ENCODE measurements at places on chromosomes 12 and 14.

DNA sequence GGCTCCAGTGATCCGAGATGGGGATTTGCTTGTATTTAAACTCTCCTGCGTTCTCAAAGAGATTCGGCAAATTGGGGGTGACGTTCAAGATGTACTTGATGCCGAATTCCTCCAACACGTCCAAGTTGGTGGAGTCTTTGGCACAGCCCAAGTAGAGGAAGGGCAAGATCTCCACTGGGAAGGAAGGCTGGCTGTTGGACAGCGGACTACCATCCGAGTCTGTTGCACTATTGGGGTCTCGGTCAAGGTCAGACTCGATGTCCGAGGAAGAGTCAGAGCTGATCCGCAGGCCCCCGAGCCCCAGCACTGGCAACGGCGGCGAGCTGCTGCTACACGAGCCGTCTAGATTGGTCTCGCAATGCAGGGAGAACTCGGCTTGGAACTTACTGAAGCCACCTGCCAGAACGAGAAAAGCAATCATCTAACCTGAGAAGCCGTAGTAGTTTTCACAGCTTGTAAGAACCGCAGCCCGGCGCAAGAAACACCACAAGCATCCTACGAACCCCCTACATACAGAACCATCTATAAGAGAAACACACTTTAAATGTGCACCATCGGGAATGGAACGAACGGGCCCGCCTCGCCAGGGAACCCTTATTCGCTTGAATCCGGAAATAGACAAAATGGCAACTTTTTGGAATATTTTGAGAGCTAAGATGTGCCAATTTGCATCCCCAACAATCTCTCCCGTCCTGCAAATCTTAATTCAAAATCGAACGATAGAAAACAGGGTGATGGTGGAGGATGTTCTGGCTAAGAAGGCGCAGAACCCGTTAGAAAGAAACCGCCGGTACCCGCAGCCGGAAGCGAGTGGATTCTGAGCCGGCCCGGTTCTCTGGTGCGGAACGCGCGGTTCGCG, 1.4 kb downstream of the DUSP6 start:
- DNase-seq = no peak

DNA sequence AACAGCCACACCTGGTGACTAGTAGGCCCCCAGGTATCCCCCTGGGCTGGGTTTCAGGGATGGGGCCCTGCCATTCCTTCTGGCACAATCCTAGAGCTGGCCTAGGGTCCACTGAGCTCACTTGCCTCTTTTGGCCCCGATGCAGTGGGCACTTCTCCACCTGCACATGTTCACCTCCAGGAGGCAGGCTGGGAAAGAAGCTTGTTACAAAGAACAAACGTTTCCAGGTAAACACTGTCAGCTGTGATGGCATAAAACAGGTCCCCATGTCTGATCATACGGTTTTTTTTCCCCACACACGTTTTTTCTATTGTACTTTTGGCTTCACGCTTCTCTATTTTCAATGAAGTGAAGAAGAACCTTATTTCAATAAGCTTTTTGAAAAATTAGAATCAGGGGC, 15.8 kb upstream of the HVCN1 start:
- no peak for DNase-seq

- no peak for DNase-seq
These were observed at the start of gene LRFN5 for GRCh38 chr14:41606532-41607303. LRFN5 (plus strand) TSS chr14:41606876.

- peak; percentile 42 for DNase-seq
These were observed 22.3 kb downstream of the DCAF4 start for GRCh38 chr14:72948481-72949138.

- DNase-seq = no peak
These were observed 66.9 kb downstream of the CMKLR1 start for GRCh38 chr12:108271951-108272872.

DNA sequence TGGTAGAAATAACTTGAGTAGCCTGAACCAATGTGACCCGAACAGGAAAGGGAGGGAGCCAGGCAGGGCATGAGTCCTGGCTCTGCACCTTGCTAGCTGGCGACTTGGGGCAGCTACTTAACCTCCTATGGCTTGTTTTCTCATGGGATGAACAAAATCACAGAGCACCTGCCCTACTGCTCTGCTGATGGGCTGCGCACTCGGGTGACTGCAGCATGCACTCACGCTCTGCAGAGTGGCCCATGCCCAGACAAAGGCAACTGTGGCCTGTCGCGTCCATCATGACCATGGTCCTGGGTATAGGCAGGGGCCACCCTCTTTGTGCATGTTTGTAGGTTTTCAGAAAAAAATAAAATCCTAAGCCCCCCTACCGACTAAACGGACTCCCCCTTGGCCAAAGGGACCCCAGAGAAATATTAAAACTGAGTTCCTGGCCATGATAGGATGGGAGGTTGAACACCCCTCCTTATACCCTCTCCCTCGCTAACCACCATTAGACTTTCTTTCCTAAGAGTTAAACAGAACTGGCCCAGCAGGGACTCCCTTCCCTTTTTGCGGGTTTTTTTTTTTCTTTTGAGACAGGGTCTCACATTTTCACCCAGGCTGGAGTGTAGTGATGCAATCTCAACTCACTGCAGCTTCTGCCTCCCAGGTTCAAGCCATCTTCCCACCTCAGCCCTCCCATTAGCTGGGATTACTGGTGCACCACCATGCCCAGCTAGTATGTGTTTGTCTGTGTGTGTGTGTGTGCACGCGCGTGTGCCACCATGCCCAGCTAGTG, 32.5 kb downstream of the VWF start:
- no peak for DNase-seq

- DNase-seq = peak; percentile 44
These were observed 1.2 kb downstream of the CLIP1 start for GRCh38 chr12:122421187-122421820.

DNA sequence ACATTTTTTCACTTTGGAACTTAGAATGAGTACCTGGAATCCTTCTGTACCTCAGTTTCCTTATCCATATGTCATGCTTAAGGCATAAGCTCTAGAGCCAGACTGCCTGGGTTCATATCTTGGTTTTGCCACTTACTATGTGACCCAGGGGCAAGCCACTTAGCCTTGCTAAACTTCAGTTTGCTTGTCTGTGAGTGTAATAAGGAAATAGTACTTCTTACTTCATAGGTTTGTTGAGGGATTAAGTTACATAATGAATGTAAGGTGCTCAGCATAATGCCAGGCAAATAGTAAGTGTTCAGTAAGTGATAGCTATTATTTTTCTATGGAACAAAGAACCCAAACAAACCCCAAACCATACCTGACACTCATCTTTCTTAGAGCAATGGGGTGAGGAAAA, 225.1 kb downstream of the BCAT1 start:
- DNase-seq = no peak

DNA sequence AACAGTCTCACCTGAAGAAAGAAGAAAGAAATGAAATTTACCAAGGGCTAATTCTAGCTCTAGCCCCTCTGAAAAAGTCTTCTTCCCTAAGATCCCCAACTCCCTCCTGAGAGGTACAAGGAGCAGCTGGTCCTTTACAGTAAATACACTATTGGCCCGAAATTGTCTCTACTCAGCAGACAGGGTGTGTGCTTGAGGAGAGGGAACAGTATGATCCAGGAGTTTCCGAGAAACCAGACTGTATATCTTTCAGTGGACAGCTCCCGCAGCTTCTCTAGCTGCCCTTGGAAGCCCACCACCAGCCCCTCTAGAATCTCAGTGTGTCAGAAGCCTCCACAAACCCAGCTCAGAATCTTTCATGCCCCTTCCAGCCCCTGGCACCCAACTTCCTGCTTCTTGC, 8.1 kb downstream of the GPR84 start:
- no peak for DNase-seq

- DNase-seq = no peak
These were observed 46.3 kb upstream of the ATP2A2 start for GRCh38 chr12:110234755-110235154.

DNA sequence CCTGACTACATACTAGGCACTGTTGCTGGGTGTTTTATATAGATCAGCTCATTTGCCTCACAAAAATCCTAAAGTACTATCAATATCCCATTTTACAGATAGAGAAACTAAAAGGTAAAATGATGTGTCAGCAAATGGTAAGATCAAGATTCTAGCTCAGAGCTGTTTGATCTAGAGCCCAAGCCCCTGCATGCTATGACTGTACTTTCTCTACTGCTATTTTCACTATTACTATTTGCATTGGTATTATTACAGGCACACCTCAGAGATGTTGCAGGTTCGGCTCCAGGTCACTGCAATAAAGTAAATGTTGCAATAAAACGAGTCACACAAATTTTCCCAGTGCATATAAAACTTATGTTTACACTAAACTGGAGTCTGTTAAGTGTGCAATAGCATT, 10.9 kb downstream of the ISCU start:
- peak; percentile 12 for DNase-seq

- DNase-seq = no peak
These were observed 13.0 kb downstream of the KMT5A start for GRCh38 chr12:123396954-123397353.

DNA sequence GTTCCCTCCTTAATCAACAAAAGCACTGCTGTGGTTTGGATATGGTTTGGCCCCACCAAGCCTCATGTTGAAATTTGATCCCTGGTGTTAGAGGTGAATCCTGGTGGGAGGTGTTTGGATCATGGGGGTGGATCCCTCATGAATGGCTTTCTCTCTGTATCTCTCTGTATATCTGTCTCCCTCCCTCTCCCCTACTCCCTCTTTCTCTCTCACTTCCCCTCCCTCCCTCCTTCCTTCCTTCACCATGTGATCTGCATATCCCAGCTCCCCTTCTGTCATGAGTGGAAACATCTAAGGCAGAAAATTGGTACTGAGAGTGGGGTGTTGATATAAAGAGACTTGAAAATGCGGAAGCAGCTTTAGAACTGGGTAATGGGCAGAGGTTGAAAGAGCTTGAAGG, 5.2 kb downstream of the GSKIP start:
- no peak for DNase-seq

GRCh38 chr12:64737539-64737938, 21.7 kb downstream of the GNS start:
- no peak for DNase-seq

GRCh38 chr14:79740066-79740601, 471.2 kb downstream of the DIO2 start:
- no peak for DNase-seq

- DNase-seq = no peak
These were observed 50.0 kb downstream of the SOX5 start for GRCh38 chr12:23899434-23899833.

DNA sequence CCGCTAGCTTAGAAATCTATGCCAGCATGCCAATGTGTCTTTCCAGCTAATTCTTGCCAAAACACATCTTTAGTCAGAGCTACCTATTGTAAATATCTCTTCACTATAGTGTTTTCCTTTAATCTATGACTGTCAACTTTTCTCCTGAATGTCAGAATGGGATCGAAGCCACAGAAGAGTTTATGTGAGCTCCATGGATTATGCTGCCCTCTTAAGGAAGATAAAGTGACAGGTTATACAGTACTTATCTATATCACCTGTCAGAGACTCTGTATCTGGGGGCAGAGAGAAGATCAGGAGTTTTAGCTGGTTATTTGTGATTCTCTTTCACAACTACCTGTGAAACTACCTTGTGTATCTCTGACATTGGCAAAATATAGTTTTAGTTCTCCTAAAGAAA, 204.3 kb upstream of the SEL1L start:
- no peak for DNase-seq

- DNase-seq = no peak
These were observed 170.2 kb upstream of the PRICKLE1 start for GRCh38 chr12:42759622-42760273.

- DNase-seq = no peak
These were observed 42.3 kb upstream of the MDM1 start for GRCh38 chr12:68374307-68374982.

GRCh38 chr12:59168647-59169046, 248.3 kb upstream of the LRIG3 start:
- DNase-seq = no peak

GRCh38 chr12:5022465-5023061, 21.1 kb upstream of the KCNA5 start:
- peak; percentile 32 for DNase-seq

GRCh38 chr12:58386136-58386535, 444.8 kb downstream of the ATP23 start:
- DNase-seq = no peak

- no peak for DNase-seq
These were observed 69.5 kb downstream of the STON2 start for GRCh38 chr14:81330619-81331122.

DNA sequence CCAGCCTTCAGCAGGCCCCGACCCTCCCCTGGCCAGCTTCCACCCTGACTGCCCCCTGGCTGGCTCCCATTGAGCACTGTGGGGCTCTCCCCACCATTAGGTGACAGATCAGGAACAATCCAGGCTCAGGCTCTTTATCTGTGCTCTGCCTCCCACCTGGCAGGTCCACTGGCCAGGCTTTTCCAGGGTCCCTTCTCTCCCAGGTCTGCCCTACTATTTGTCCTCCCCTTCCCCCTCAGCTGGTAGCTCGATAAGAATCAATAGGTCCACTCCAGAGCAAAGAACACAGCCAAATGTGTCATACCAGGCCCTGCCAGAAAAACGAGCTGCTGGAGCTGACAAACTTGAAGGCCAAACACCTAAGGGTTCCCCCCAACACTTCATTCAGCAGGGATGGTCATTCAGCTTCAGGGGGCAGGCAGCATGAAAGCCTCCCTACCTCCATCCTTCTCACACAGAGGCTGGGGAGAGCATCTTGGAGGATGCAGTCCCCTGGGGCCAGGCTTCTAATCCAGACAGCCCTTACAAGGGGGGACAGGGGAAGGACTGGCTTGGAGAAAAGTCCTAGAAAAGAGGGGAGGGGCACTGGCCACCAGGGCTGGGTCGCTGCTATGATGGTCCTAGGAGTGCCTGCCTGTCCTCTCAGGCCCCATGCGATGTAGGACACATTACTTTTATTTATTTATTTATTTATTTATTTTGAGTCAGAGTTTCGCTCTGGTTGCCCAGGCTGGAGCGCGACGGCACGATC, 1.9 kb upstream of the KRT18 start:
- DNase-seq = no peak

- no peak for DNase-seq
These were observed 12.3 kb upstream of the CHPT1 start for GRCh38 chr12:101685092-101685491.

DNA sequence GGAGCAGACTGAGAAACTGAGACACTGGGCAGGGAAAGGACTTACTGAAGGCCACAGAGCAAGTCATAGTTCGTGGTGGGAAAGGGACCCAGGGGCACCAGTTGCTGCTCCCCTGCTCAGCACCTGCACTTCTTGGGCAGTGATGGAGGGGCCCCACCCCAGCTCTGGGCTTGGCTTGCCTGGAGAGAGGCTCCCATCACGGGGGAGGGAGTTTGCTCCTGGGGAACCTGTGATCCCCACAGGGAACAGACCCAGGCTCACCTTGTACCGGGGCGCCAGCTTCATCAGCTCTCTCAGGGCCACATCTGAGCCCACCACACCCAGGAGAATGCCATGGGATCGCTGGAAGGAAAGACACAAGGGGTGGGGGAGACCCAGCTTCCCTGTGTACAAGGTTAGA, 39.8 kb downstream of the CACNA2D4 start:
- DNase-seq = no peak

All from SJSA1 (cell line).